ENCODE measurements at places on chromosomes 2 and 18.

- no peak for DNase-seq
These were observed 12.4 kb downstream of the TFCP2L1 start for GRCh38 chr2:121272596-121272995.

DNA sequence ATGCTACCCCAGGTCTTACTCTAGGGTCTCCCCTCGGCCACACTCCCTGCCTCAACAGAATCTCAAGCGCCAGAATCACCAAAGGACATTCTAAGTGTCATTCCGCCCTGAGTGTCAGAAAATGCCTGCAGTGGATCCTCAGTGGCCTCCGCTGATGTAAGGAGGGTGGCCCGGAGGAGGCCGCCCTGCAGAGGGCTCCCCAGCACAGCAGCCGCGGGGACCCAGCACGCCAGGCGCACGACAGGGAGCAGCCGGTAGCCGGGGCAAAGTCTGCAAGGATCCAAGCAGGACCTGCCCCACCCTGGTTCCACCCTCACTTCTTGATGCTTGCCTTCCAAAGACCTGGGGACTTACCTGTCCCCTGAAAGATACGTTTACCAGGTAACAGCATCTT lies 54.2 kb upstream of the ID2 start:
- DNase-seq: no peak

- peak; percentile 34 for DNase-seq
These were observed 50.3 kb upstream of the GREB1L start for GRCh38 chr18:21191596-21192307.

DNA sequence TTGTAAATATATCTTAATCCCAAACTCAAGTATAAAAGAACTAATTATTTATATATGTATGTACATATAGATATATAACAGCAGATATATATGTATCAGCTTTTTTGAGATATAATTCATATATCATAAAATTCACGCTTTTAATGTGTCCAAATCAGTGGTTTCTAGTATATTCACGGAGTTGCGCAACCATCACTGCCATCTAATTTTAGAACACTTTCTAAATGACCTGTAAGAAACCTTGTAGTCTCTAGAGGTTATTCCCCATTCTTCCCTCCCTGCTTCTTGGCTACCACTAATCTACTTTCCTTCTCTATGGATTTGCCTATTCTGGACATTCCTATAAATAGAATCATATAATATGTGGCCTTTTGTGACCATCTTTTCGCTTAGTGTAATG lies 163.5 kb upstream of the TCF4 start:
- DNase-seq: no peak

GRCh38 chr2:28311660-28312249 lies 80.9 kb upstream of the FOSL2 start:
- no peak for DNase-seq
